ENCODE measurements at places on chromosomes 3 and 15.

DNA sequence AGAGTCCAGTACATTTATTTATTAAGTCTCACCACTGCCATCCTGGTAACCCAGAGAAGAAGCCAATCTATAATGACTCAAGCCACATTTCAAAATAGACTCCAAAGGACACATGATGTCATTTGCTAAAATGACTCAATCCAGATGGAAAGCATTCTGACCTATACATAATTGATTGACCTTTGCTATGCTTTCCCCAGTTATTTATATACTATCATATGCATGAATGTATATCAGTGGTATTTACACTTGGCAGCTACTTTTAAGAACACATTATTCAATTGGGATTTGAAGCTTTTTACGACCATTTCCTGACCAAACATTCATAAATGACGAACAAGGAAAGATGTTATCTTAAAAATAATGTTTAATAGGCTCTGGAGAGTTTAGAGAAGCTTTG lies 297.2 kb downstream of the FHIT start:
- no peak for DNase-seq

DNA sequence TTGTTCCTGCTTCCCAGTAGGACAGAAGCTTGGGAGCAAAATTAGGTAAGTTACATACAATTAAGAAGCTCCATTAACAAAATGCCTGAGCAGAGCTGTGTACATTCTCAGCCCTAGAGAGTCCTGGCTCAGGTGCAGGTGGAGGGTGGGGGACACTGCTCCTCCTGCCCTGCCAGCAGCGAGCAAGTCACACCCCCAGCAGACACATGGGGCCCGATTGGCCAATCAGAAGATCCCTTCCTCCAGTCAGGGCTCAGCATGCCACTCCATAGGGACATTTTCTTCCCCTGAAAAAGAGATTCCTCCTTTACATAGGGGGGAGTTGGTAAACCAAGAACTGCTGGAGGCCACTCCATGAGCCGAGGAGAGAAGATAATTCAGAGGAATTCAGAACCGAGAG lies 62.1 kb downstream of the PLXNA1 start:
- no peak for DNase-seq

GRCh38 chr3:98166396-98166795 lies at the start of gene OR5H15:
Gene OR5H15 (plus strand): TSS chr3:98166696. CDS start chr3:98168700, 2,004 bp downstream.
- DNase-seq = no peak

DNA sequence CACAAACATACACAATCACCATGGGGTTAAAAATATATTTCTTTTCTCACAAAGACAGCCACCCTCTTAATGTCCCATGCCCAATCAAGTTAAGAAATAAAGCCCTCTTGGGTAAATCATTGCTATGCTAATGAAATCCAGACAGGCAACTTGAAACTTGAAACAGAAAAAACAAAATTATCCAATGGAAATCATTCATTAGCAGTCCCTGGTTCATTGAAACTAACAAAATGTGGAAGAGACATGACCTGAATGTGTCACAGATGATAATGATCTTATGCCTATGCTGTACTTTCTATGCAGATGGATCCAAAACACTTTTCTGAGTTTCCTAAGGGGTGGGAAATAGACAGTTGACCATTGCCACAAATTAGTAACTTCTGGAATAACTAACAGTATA lies 983.7 kb downstream of the MCTP2 start:
- no peak for DNase-seq

GRCh38 chr3:31862666-31863279 lies 118.3 kb downstream of the OSBPL10 start:
- DNase-seq = no peak

- DNase-seq = no peak
These were observed 511.3 kb downstream of the OCA2 start for GRCh38 chr15:27587810-27588209.

DNA sequence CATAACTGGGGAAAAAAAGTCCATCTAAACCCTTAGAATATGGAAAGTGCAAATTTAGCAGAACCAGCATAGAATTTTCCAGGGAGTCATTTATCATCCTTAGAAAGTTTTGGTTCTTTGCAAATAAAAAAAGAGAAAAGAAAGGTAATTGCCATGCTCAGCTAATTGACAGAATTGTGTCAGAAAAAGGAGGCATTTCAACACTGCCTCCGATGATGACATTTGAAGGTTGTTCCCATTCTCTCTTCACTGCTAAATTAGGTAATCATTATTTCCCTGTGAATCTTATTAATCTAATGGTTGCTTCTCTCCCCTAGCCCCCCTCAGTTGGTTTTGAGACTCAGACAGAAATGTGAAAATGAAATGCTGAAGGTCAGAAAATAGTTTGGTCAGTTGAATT lies 139.2 kb downstream of the PDCD6IP start:
- no peak for DNase-seq

- DNase-seq = peak; percentile 37
These were observed 13.6 kb upstream of the CNBP start for GRCh38 chr3:129197321-129197720.

DNA sequence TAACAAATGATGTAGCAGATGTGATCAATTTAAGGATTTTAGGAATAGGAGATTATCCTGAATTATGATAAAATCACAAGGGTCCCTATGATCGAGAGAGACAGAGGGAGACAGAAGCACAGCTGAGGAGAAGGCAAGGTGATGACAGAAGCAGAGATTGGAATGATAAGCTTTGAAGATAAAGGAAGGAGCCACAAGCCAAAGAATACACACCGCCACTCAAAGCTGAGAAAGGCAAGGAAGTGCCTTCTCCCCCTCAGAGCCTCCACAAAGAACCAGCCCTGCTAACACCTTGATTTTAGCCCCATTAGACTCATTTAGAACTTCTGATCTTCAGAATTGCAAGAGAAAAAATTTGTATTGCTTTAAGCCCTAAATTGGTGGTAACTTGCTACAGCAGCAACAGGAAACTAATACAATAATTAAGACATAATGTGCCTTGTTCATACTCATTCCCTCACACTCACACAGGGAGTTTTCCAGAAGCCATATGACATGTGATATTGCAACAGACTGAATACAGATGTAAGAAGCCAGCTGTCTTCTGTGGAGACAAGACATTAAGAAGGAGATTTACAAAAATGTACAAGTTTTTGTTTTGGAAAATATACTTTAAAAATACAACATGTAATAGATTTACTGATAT lies 38.2 kb downstream of the TRANK1 start:
- no peak for DNase-seq

DNA sequence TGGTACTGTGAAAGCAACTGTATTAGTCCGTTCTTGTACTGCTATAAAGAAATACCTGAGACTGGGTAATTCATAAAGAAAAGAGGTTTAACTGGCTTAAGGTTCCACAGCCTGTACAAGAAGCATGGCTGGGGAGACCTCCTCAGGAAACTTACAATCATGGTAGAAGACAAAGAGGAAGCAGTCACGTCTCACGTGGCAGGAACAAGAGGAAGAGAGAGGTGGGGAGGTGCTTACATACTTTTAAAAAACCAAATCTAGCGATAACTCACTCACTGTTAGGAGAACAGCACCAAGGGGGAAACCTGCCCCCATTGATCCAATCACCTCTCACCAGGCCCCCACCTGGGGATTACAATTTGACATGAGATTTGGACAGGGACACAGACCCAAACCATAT lies 48.9 kb downstream of the IQGAP1 start:
- no peak for DNase-seq
